ENCODE measurements at places on chromosomes 7 and 10.

DNA sequence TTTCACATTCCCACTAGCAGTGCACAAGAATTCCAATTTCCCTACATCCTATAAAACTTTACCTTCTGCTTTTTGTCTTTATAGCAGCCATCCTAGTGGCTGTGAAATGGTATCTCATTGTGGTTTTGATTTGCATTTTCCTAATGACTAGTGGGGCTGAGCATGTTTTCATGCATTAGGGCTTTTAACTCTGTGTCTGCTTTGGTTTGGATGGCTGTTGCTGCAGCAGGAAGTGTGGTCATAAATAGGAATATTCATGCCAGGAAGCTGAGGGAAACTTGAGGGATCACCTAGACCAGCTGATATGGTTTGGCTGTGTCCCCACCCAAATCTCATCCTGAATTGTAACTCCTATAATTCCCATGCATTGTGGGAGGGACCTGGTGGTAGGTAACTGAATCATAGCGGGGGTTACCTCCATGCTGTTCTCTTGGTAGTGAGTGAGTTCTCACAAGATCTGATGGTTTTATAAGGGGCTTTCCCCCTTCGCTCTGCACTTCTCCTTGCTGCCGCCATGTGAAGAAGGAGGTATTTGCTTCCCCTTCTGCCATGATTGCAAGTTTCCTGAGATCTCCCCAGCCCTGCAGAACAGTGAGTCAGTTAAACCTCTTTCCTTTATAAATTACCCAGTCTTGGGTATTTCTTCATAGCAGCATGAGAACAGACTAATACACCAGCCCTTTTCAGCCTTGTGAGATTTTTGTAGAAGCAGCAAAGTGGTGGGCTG, 181.8 kb upstream of the PITRM1 start:
- no peak overlapping the region for H3K27ac ChIP-seq
- peaks cover 39% of the 10 kb centered on the region for H3K27me3 ChIP-seq
- peaks cover 3% of the 10 kb centered on the region for H3K4me1 ChIP-seq
- no peaks in the 10 kb centered on the region for H3K36me3 ChIP-seq
- no peak overlapping the region for H3K4me3 ChIP-seq

- H3K27me3 ChIP-seq, result no peaks in the 10 kb centered on the region
- H3K36me3 ChIP-seq, result peaks cover 67% of the 10 kb centered on the region
- no peak overlapping the region for H3K27ac ChIP-seq
These were observed 22.6 kb downstream of the CUTC start for GRCh38 chr10:99754670-99755069.

DNA sequence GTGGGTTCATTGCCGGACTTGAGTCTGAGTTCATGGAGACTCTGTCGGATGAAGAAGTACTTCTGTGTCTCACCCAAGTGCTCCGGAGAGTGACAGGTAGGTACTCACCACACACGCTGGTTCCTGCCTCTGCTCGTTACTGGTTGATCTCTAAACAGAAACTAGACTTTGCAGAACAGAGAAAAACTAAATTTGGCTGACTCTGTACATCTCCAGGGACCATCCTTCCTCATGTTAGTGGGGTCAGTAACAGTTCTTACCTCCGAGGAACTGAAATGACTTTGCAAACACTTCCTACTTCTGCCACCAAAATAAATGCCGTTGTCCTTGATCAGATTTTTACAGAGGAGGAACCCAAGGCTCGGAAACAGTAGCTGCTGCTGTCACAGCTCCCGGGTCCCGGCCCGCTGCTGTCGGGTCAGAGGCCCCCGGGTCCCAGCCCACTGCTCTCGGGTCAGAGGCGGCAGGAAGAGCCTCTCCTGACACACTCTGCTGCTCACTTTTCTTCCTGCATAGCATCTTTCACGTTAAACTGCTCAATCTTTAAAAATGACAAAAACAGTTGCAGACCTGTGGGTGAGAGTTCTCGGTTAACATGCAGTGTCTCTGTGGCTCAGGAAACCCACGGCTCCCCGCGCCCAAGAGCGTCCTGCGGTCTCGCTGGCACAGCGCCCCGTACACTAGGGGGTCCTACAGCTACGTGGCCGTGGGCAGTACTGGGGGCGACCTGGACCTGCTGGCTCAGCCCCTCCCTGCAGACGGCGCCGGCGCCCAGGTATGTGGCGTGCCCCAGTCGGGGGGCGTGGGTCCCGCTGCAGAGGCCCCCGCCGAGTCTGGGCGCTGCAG, 4.8 kb upstream of the MTG1 start:
- peak overlapping the region; percentile 95 for H3K4me3 ChIP-seq
- H3K27me3 ChIP-seq, result no peaks in the 10 kb centered on the region
- peaks cover 30% of the 10 kb centered on the region for H3K4me1 ChIP-seq
- H3K36me3 ChIP-seq, result peaks cover 14% of the 10 kb centered on the region
- peak; percentile 32 for DNase-seq
- H3K27ac ChIP-seq, result peak overlapping the region; percentile 92

DNA sequence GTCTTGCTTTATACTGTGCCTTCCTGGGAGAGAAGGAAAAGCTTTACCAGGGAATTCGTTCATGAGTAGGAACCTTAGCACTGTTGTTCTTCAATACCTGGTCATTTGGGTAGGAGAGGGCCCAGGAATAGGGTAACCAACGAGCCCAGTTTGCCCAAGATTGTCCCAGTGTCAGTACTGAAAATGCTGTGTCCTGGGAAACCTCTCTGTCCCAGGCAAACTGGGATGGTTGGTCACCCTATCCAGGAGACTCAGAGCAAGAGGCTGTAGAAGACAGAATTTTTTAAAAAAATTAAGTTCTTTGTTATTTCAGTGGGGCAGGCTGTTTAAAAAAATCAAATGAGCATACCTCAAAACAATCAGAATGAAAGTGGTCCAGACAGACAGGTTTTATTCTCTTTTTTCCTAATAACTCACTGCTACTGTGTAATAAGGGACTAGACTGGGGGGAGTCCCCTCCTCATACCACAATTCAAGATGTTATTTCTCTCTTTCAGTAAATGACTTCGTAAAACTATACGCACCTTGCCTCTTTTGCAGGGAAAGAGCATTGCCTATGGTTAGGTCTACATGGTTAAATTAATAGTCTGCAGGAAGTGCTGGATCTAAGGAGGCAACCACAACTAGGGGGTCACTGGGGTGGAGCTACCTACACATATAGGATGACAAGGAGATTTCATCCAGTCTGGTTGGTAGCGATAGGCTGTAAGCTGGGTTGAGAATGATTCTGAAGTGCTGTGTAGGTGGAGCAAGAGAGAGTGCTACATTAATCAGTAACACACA, 41.1 kb upstream of the FAM133B start:
- peaks cover 4% of the 10 kb centered on the region for H3K36me3 ChIP-seq
- DNase-seq, result no peak
- H3K4me3 ChIP-seq, result no peak overlapping the region
- peak overlapping the region; percentile 29 for H3K27ac ChIP-seq

GRCh38 chr10:58963101-58963534, 213.3 kb upstream of the PHYHIPL start:
- DNase-seq, result no peak
- no peak overlapping the region for H3K4me3 ChIP-seq
- peaks cover 1% of the 10 kb centered on the region for H3K4me1 ChIP-seq
- H3K27me3 ChIP-seq, result no peaks in the 10 kb centered on the region
- H3K27ac ChIP-seq, result no peak overlapping the region
- no peaks in the 10 kb centered on the region for H3K36me3 ChIP-seq

DNA sequence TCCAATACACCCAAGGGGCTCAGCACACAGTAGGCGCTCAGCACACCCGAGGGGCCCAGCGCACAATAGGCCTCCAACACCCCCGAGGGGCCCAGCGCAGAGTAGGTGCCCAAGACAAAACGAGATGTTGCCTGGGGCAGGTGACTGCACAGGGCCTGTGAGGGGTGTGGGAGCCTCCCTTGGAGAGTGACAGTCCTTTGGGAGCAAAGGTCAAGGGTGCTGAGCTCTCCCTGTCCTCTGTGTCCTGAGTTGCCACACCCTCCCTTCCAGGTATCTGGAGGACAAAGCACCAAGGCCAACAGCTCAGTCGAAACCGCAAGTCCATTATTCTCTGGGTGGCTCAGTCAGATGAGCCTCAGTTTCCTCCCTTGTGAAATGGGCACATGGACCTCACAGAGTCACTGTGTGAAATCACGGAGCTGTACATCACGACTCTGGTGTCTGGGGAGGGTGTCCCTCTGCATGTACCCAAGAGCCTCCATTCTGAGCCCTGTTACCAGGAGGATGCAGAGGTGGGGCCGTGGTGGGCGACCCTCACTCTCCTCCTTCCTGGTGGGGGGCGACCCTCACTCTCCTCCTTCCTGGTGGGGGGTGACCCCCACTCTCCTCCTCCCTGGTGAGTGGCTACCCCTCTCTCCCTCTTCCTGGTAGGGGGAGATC, 81.3 kb downstream of the FOXL3 start:
- no peak overlapping the region for H3K27ac ChIP-seq
- H3K4me3 ChIP-seq, result no peak overlapping the region
- peaks cover 4% of the 10 kb centered on the region for H3K4me1 ChIP-seq
- no peaks in the 10 kb centered on the region for H3K36me3 ChIP-seq
- DNase-seq, result no peak
- H3K27me3 ChIP-seq, result no peaks in the 10 kb centered on the region

DNA sequence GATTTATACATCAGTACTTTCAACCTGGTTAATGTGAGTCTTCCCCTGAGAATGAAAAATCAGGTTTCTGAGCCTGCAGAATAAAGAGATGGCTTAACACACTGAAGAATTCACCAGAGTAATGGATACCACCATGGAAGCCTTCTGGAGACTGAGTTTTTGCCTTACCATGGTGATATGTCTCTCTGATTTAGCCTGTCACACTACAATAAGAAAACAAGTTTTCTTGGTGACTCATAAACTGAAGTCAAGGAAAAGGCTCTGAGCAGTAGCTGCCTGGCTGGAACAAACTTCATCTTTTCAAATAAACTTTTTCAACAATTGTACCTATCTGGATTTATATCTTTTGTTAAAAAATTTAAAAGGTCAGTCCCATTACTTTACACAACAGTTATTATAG, 229.0 kb downstream of the PRPF18 start:
- no peaks in the 10 kb centered on the region for H3K36me3 ChIP-seq
- peaks cover 22% of the 10 kb centered on the region for H3K27me3 ChIP-seq
- H3K4me1 ChIP-seq, result peaks cover 4% of the 10 kb centered on the region
- H3K4me3 ChIP-seq, result no peak overlapping the region

- H3K27ac ChIP-seq, result no peak overlapping the region
- H3K27me3 ChIP-seq, result peaks cover 3% of the 10 kb centered on the region
- peaks cover 5% of the 10 kb centered on the region for H3K36me3 ChIP-seq
- H3K4me3 ChIP-seq, result no peak overlapping the region
These were observed 30.5 kb downstream of the SLC18A2 start for GRCh38 chr10:117271427-117271826.

- H3K27me3 ChIP-seq, result no peaks in the 10 kb centered on the region
- DNase-seq, result no peak
- peak overlapping the region; percentile 47 for H3K27ac ChIP-seq
- peak overlapping the region; percentile 76 for H3K4me3 ChIP-seq
- peaks cover 30% of the 10 kb centered on the region for H3K36me3 ChIP-seq
These were observed 3.6 kb upstream of the ARID5B start for GRCh38 chr10:61897671-61898434.

- DNase-seq, result no peak
- H3K4me1 ChIP-seq, result no peaks in the 10 kb centered on the region
- H3K4me3 ChIP-seq, result no peak overlapping the region
- no peaks in the 10 kb centered on the region for H3K36me3 ChIP-seq
These were observed 230.0 kb downstream of the PHF14 start for GRCh38 chr7:11203683-11204082.

DNA sequence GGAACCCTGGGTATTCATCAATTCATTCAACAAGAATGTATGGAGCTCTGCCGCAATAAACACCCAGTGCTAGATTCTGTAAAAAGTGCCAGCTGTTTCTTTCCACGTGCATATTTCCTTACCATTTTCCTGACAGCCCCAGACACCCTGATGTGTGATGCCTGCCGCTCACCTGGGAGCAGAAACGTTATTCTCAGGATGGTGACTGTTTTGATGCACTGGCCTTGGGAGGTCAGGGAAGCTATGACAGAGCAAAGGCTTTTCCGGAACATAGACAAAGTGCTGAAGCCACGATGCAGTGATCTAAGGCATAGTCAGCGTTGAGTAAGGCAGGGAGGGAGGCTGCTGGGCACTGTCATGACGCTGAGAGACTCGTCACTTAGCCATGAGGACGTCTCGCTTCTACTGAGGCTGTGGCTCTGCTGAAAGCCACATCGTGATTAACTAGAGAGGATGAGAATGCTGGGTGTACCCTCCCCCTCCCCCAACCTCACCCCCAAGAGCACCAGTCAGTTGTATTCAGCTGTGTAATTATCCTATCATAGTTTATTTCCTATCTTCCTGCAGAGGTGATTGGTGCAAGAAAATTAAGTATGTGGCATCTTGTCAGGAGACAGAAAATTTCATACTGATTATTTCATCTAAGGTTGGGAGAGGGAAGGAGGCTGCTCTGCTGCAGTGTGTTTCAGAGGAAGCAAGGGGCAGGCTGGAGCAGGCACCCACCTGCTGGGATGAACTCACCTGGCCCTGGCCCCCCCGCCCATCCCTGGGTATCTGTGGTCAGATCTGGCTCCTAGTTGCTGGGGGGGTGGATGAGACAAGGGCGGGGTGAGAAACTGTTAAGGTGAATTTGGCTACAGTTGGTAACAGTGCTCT, 48.8 kb upstream of the SMNDC1 start:
- H3K27me3 ChIP-seq, result no peaks in the 10 kb centered on the region
- peaks cover 52% of the 10 kb centered on the region for H3K4me1 ChIP-seq
- H3K4me3 ChIP-seq, result peak overlapping the region; percentile 49
- H3K27ac ChIP-seq, result peak overlapping the region; percentile 80
- peaks cover 2% of the 10 kb centered on the region for H3K36me3 ChIP-seq

DNA sequence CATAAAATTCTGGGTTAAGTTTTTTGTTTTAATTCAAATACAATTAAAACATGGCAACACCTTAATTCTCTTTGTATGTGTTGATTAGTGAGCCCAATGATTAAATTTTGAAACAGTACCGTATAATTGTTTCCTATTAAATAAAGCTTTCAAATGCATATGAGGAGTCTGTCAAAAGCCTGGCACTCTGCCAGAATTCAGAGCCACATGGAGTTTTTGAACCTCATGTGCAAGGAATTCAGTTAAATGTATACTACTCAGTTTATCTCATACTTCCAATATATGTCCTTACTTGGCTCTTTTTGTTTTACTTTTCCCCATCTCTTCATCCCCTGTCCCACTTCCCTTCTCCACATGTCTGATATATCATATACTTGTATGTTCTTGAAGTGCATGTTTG, 165.6 kb upstream of the FAM3C start:
- H3K4me1 ChIP-seq, result no peaks in the 10 kb centered on the region
- no peak overlapping the region for H3K27ac ChIP-seq
- peaks cover 11% of the 10 kb centered on the region for H3K27me3 ChIP-seq
- no peak overlapping the region for H3K4me3 ChIP-seq
- DNase-seq, result no peak

Data from effector memory CD8-positive, alpha-beta T cell (primary cell).